ENCODE measurements at places on chromosomes 4 and X. TPM values are rescaled to one million over a fixed set of nuclear protein-coding genes. Genes with fewer than 3 reads are reported as not detected.

DNA sequence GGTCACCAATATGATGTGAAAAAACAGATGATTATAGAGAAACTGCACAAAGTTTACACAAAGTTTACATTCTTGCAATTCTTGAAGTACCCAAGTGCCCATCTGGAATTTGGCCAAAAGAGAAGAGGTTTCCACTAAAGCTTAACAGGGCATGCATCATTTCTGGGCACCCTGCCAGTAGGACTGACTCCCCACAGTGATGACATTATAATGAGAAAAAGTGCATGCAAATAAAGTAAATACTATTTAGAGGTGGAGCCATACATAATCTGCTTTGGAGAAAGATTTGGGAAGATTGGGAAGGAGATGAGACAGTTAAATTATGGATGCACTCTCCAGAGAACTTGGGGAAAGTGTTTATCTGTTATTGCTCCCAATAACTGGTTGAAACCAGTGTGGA is 93.7 kb upstream of the TRPC3 start:
- DNase-seq = peak; percentile 87

- DNase-seq = no peak
These were observed 11.7 kb upstream of the FAT4 start for GRCh38 chr4:125303058-125303457.

The HERC5 gene
- 6.7 TPM for total RNA-seq

DNA sequence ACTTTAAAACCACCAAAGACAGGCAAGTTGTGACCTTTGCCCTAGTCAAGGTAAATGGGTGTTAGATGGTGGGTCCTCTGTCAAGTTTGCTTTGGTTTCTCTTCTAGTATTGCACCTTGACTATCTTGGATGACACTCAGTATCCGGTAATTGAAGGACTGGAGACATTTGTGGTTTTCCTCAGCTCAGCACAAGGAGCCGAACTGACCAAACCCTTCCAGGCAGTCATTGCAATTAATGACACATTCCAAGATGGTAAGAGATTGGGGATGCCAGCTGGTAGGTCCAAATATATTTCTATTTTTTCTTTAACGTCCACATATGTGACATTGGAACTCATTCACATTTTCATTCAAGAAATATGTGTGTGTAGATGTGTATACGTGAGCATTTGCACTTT is 69.3 kb upstream of the ANXA3 start:
- DNase-seq = no peak

- DNase-seq = no peak
These were observed 40.1 kb downstream of the SHOX start for GRCh38 chrX:670645-671044.

- no peak for DNase-seq
These were observed 514.3 kb downstream of the PCDH7 start for GRCh38 chr4:31234494-31234893.

The USP27X gene
- total RNA-seq = 3.7 TPM

DNA sequence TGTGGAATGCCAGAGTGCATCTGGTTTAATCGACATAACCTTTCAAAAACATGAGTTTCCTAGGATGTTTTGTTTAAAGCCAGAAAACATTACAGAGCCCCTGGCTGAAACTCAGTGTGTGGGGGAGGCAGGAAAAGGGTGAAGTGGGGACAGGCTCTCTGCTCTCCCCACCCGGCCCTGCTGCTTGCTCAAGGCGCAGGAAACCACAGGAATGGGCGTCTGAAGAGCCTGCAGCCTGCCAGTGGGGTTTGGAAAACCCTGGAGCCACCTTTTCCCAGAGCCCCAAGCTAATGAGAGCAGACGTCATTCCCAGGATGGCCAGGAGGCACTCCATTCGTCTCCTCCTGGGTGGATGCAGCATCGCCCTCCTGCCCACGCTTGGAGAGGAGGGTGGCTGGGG is 240.6 kb downstream of the AFAP1 start:
- no peak for DNase-seq

- no peak for DNase-seq
These were observed 537.8 kb upstream of the BOD1L1 start for GRCh38 chr4:14165222-14165920.

DNA sequence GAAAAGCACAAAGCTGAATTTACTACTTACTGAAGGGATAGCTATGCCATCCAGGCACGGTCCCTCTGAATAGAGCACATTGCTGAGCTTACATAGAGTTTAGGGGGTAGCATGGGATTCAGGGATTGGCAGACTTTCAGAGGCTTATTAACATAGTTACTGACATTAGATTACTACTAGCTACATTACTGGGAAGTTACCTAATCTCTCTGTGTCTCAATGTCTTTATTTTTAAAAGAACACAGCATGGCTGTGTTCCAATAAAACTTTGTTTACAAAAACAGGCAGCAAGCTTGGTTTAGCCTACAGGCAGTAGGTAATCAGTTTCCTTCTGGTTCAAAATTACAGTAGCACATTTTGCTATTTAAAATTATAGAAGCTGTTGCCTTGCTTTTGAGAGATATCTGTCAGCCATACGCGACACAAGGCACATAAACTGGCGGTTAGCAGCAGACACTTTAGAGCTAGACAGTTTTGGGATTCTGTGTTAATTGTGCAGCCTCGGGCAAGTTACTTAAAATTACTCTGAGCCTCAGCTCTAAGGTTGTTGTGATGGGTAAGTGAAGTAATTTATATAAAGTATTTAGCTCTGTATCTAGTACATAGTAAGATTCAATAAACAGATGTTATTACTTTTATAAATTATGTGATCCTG is 6.9 kb downstream of the KLHL8 start:
- no peak for DNase-seq

The LRRC66 gene
- 0.17 TPM for total RNA-seq

Data from dermis blood vessel endothelial cell (primary cell).